NCI-H460 (cell line): ENCODE measurements at places on chromosomes 5 and 9. TPM values are rescaled to one million over a fixed set of nuclear protein-coding genes. Genes with fewer than 3 reads are reported as not detected.

GRCh38 chr5:54889826-54890225, 95.6 kb downstream of the ESM1 start:
- peak; percentile 54 for DNase-seq

DNA sequence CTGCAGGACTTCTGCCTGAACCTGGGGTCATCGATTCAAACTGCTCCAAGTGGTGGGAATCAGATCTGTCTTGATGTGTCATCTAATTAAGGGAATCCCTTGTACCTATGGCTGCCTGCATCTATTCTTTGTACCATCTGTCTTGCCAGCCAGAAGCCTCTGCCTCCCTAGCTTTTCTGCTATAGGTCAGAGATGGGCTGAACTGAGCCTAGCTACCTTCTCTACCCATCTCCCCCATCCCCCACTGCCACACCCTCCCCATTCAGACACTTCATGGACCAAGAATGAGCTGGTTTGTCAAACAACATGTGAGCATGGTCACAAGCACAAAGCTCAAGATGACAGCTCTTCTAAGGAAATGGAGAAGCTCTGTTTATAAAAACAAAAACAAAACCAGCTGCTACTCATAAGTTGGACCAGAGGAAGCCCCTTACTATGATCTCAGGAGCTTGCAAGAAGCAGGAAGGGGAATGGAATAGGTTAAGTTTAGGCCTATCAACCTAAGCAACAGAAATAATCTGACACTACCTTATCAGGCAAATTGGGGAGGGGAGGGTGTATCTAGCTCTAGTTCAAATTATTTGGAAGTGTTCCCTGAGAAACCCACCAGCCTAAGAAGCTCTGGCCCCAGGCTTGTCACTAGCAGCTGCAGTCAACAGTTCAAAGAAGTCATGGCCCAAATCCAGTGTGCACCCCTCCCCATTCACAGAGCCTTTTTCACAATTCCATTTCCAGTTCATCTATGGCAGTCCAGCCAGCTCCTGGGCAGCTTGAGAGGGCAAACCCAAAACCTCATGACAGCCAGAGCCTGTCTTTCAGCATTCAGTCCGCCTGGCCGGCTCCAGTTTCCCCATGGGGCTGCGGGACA, 29.9 kb downstream of the SKP1 start:
- no peak for DNase-seq

- no peak for DNase-seq
These were observed 52.3 kb upstream of the MTAP start for GRCh38 chr9:21750021-21750735.

- no peak for DNase-seq
These were observed 455.8 kb upstream of the PTGER4 start for GRCh38 chr5:40223884-40224402.

- no peak for DNase-seq
These were observed 3.9 kb downstream of the GRK6 start for GRCh38 chr5:177430140-177430951.

C9orf153 gene
- 0.14 and 0.40 TPM in 2 replicates for total RNA-seq

DNA sequence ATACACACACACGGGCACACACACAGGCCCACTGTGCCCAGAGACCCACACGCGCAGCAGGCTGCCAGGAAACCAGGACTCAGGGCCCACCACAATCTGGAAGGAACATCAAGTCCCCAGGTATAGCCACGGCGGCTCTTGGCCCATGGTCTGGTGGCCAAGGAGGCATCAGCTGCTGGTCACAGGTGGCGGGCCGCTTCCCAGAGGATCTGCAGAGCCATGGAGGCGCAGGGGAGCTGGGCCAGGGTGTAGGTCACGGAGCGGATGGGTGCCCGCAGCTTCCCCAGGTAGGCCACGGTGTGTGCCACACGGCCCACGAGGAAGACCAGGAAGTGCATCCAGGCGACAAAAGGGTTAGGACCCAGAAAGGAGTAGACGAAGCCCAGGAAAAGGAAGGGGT, 13.4 kb downstream of the PTGES start:
- DNase-seq = no peak

DNA sequence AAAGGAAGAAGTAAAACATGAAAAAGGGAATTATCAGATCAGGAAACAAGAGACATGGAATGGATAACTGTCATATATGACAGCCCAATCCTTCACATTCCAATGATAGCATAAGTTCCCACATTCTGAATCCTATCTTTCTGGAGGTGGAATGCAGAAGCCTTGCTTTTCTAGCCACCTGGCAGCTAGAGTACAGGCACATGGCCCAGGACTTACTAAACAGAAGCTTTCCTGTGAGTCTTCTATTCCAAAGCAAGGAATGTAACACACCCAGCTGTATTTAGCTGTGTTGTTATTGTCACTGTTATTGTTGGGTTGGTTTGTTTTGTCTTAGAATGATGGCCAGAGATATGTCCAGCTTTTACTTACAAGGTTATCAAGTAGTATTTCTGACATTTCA, 780.5 kb upstream of the ZNF608 start:
- no peak for DNase-seq

ZFP37 gene
- total RNA-seq = not detected in 2 replicates

GRCh38 chr9:91197232-91198181, 164.2 kb downstream of the AUH start:
- peak; percentile 85 for DNase-seq

DNA sequence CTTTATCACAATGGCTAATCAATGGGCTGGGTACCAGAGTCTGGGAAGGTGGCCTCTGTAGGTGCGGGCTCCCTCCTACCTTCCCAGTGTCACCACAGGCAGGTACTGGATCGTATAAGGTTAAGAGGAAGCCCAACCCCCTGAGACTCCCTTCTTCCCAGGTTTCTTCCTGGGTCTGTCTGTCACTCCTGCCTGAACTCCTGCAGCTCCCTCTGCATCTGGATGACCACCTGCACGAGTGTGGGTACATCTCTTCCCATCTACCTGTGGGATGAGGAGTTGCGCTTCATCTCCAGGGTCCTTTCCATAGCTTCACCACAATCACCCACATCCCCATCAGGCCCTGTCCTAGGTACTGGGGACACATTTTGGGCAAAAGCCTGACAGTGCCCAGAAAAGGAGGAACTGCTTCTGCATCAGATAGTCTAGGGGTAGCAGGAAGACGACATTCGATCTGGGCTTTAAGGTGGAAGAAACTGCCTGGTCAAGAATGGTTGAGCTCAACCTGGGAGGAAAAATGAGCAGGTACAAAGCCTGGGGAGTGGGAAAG, 112.2 kb upstream of the ALDH1B1 start:
- DNase-seq = no peak

NR2F1 gene
- 17.8 and 18.4 TPM in 2 replicates for total RNA-seq

GLDC gene
- 4.4 and 5.5 TPM in 2 replicates for total RNA-seq

DNA sequence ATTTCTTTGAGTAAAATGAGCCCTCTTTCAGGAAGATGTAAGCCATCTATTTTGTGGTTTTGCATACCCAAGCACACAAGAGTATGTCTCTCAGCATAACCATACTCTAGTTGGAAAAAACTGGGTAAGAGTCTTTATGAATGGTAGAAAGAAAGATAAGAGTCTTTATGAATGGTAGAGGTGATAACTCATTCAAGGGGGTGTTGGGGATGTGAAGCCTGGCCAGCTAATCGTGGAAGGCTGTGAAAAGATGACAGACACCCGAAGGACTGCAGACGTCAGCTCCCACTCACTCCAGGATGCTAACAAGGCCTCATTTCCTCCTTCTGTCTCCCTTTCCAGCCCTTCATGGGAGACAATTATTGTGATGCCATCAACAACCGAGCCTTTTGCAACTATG, 228.5 kb downstream of the PAPPA start:
- no peak for DNase-seq

INPP5E gene
- total RNA-seq = 8.6 and 9.6 TPM in 2 replicates

GRCh38 chr9:13128266-13128860, 151.1 kb downstream of the MPDZ start:
- DNase-seq = no peak

GALT gene
- 14.0 and 16.0 TPM in 2 replicates for total RNA-seq

DNA sequence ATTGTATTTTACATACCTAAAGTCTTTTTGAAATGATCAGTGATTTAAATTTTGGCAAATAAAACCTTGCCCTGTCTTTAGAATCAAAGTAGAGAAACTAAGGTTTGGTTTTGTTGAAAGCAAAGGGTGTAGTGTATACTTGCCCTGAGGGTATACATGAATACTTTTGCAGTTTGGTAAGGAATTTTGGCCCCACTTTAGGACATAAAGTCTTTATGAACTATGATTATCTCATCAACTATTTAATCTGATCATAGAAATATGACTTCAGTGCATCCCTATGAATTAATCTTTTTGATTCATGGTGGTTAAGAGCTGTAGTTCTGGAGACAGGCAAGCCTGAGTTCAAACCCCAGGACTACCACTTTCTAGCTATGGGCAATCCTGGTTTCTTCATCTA, 17.7 kb downstream of the RAD1 start:
- DNase-seq = no peak

DNA sequence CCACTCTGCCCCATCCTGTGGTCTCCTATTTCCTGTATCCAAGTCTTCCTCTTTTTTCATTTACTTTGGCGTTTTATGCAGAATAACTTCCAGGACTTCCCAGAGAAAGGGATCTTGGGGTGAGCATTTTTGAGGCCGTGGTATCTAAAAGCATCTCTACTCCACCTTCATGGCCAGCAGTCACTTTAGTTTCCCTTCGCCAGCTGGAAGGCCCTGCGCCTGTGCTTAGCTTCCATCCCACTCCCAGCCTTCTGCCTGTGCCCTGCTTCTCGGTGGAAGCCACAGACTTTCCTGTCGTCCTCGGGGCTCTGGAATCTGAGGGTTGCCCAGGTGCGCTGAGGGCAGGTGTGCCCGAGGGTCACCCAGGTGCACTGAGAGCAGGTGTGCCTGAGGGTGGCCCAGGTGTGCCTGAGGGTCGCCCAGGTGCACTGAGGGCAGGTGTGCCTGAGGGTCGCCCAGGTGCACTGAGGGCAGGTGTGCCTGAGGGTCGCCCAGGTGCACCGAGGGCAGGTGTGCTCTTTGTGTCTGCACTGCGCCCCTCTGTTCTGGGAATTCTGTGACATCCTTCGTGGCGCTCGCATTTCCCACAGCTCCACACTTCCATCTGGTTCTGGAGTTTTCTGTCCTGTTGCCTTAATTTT, 32.4 kb upstream of the LRRC14B start:
- DNase-seq = no peak

DNA sequence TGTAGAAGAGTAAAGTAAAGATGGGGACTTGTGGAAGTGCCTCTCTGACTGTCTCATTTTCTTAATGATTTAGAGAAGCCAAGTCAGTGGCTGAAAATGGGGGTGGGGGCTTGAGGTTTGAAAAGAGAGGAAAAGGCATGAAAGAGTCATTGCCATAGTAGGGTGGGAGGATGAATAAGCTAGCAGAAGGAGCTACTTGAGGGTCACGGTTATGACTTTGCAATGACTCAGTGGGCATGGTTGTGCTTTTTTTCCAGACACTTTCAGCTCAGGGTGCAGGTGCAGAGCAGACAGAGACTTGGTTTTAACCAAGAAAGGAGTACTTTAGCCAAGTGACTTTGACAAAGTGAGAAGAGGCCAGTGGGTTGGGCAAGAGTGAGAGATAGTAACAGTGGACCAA, 117.8 kb downstream of the PTTG1 start:
- no peak for DNase-seq

GRCh38 chr9:21504894-21505293, 22.8 kb upstream of the IFNE start:
- DNase-seq = no peak

DNA sequence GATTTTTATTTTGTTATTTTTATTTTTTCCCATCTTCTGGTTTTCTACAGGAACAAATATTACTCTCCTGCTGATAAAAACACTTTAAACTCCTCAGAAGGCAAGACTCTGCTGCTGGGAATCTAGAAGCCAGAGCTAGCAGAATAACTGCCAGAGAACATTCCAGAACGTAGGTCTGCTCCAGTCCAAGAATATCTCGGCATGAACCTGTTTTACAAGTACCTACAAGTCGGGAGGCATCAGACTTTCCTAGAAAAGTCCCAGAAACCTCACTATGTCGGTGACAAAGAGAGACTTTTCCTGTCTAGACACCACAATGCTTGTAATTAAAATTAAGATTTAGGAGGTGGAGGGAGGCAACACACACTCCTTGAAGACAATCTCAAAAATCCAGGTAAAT, 41.4 kb downstream of the FABP6 start:
- no peak for DNase-seq

GRCh38 chr9:34267660-34268059, 61.4 kb downstream of the KIF24 start:
- DNase-seq = no peak

DMRT3 gene
- not detected in 2 replicates for total RNA-seq

DNA sequence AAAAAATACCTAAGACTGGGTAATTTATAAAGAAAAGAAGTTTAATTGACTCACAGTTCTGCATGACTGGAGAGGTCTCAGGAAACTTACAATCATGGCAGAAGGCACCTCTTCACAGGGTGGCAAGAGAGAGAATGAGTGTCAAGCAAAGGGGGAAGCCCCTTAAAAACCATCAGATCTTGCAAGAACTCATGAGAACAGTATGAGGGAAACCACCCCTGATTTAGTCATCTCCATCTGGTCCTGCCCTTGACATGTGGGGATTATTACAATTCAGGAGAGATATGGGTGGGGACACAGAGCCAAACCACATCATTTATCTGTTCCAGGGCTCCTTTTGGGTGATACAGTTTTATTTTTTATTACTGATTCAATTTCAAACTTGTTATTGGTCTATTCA, 23.2 kb upstream of the ADAMTS16 start:
- DNase-seq = no peak

SEMA6A gene
- 0.32 and 0.94 TPM in 2 replicates for total RNA-seq

DNA sequence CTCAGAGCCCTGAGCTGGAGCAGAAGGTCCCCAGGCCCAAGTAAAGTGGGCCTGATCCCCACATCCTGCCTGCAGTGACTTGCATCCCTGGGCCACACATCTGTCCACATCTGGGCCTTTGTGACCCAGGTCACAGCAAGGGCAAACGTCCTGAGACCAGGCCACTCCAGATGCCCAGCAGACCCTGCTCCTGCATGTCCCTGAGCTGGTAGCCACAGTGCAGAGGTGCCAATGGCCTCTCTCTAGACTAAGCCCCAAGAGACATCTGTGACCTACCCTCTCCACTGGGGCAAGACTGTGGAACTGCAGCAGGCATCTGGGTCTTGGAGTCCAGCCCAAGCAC, 2.5 kb downstream of the FLT4 start:
- DNase-seq = no peak

CDKN2B gene
- not detected in 2 replicates for total RNA-seq

GKAP1 gene
- 4.4 and 6.8 TPM in 2 replicates for total RNA-seq

- no peak for DNase-seq
These were observed 5.5 kb downstream of the ANXA2R start for GRCh38 chr5:43034591-43034968.

DNA sequence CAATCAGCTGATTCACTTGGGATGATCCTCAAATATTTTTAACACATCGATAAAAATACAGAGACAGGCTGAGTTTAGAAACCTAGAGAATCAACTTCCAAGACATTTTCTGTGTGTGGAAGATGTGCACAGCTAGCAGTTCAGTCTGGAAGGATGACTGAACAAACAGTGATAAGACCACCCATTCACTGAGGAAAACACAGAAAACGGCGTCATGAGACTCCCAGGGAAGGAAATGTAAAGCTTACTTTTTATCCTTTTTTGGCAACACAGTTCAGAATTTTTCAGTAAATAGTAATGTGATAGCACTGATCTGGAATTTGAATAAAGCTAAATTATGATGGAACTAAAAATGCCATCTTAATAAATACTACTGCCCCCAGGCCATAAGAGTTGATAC, 277.6 kb downstream of the SEMA5A start:
- no peak for DNase-seq

CDH18 gene
- total RNA-seq = 0.84 and 1.8 TPM in 2 replicates
